EH (cell line): ENCODE measurements at places on chromosomes 5 and 9.

- peak; percentile 92 for DNase-seq
Observed at GRCh38 chr9:34139477-34140146, 13.1 kb upstream of the DCAF12 start.

- DNase-seq: peak; percentile 89
Observed at GRCh38 chr5:8848997-8849594, 696.8 kb downstream of the SEMA5A start.

DNA sequence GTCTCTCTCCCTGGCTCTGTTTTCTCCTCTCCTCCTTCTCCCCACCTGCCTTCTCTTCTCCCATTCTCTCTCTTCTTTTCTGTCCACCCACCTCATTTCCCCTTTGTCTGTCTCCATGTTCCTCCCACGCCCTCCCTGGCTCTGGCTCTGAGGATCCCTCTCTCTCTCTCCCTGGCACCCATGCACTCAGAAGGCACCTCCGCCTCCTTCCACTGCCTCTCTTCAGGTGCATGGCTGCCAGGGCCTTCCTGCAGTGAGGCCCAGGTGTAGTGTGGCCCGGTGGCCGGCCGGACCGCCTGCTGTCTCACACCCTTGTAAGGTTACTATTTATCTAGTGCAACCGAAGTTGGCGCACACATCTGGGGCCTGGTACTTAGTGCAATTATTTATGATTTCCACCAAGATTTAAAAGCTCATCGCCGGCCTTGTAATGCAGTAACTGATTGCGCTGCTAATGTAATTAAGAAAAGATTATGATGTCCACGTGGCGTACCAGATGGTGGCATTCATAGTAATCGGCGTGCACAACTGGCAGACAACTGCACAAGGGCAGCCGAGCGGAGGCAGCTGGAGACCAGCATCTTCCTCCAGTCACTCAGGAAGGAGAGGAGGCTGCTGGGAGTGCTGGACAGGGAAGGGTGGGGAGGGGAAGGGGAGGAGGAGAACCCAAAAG is 50.4 kb upstream of the MVB12B start:
- no peak for DNase-seq

DNA sequence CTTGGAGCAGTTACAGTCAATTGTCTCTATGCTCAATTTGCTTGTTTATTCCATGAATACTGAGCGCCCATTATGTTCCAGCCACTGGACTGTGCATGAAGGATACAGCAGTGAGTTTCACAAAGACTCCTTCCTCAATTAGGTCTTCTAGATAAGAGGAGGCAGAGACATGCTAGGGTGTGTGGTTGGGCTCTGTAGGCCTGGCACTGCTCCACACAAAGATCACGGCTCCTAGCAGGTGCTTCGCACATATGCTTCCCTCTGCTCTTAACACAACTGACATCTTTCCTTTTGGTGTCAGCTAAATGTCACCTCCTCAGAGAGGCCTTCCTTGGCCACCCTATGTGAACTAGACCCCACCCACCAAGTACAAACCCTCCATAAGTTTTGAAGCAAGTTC is 10.9 kb downstream of the IL12B start:
- DNase-seq: no peak

GRCh38 chr5:35810601-35811000 is 46.1 kb upstream of the IL7R start:
- DNase-seq: no peak

DNA sequence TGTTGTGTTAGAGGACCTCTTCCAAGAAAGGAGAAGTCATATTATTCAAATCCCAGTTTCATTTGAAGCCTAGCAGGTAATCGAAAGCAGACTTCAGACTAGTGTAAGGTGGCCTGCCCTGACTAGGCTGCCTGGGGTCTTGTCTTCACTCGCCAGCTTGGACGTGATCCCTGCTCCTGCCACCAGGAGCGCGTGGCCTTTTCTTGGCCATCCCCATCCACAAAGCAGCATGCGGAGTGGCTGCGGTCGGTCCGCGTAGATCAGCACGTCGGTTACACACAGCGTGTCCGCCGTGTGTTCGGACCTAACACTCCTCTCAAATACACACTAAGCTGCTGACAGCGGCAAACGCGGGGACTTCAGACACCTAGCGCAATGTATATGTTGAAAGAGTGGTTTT is 37.3 kb downstream of the CFAP77 start:
- DNase-seq: no peak

- no peak for DNase-seq
Observed at GRCh38 chr5:60792438-60792837, 51.6 kb downstream of the ELOVL7 start.

GRCh38 chr5:113520429-113520828 is 6.9 kb downstream of the YTHDC2 start:
- DNase-seq: peak; percentile 49

DNA sequence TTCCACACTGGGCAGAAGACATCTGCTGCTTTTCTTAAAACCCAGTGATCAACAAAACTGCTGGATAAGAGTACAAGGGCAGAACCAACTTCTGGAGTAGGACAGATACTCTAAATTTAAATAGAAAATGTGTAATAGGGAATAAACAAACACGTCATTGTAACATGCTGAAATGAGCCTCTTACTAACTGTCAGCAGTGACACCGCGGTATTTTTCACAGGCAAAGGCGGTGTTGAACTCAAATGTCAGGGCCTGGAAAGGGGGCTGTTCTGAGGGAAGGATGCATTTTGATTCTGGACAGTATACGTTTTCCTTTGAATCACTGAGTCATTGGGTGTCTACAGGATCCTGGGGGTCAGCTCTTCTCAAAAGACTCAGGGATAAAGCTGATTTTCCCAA is 73.5 kb downstream of the OTULIN start:
- no peak for DNase-seq

GRCh38 chr5:122153774-122154173 is 24.4 kb downstream of the ZNF474 start:
- no peak for DNase-seq

GRCh38 chr9:112574008-112574407 is 87.4 kb downstream of the KIAA1958 start:
- DNase-seq: peak; percentile 16

GRCh38 chr5:121263456-121263855 is 588.2 kb upstream of the FTMT start:
- no peak for DNase-seq

- peak; percentile 51 for DNase-seq
Observed at GRCh38 chr9:35940458-35941407, 17.2 kb downstream of the OR2S2 start.

DNA sequence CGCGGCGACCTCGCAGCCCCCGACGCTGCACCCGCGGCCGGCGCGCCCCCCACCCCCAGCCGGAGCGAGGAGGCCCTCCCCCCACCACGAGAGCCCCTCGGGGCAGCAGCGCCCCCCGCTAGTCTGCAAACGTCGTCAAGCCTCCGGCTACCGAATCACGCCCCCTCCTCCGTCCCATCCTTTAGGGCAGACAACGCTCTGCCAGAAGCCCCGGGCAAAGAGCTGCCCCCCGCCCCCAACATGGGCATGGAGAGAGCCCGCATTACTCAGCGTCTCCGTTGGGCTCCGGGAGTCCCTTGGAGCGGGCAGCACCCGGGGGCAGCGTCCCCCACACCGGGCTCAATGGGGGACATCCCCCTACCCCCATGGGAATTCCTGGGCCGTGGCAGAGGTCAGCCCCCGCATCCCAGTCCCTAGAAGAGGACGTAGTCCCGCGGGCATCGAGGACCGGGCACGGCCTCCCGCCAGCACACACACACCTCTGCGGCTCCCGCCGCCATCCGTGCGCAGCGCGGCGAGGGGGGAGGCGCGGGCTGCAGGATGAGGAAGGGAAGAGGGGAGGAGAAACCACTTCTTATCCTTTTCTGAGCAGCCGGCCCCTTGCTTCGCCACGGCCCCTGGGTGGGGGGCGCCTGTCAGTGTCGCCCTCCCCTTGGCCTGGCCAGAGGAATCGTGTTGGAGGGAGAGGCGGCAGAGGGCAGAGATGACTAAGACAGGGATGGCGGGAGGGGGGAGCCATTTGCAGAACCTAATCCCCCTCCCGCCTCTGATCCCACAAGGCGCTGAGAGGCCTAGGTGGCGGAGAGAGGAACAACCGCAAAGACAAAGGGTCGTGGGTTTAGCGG is 750 bp downstream of the DNM1 start:
- peak; percentile 62 for DNase-seq

- no peak for DNase-seq
Observed at GRCh38 chr5:110251366-110251765, 475.1 kb downstream of the TMEM232 start.

DNA sequence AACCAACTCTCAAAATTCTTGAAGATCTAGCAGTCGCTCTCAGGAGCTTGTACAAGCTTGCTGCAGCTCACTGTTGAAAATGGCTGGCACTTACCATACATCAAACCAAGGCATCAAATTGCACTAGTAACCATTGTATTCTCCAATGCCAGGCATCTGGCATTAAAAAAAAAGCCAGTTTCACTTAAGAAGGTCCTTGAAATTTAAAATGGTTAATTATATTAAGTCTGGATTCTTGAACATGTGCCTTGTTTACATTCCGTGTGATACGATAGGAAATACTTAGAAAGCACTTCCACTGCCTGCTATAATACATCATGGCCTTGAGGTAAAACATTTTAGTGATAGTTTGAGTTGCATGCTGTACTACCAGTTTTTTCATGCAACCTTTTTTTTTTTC is 300.7 kb downstream of the KDM4C start:
- peak; percentile 53 for DNase-seq

- DNase-seq: peak; percentile 99
Observed at GRCh38 chr9:91164724-91165520, 196.8 kb downstream of the AUH start.

DNA sequence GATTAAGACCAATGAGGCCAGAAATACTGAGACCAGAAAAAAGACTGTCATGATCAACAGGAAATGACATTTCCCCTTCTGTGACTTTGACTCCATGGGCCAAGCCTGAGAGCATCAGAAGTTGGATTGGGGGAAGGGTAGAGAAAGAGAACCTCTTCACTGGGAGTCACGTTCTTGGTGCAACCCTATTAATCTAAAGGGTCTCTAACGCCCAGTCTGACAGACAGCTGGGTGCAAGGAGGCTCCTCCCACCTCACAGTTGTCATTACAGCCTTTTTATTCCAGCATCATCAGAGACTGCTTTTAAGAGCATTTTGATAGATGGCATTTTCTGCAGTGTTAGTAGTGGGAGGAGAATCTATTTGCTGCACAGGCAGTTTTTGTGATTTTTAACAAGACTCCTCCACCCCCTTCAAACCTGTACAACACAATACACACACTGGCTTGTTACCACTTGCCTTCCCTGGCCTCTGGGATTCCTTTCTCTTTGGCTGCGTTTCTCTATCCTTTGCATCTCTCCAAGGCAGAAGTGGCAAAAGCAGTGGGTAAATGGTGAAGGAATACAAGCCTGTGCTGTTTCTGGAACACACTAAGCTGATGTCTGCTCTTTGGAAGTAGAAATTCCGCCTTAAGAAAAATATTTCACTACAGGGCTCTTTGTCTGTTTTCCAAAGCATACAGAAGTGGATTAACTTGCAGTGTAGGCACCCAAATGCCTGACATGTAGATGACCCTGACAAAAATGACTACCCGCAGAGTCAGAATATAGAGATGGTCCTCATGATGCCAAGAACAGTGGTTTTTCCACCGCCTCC is 310.4 kb upstream of the ZNF608 start:
- no peak for DNase-seq

DNA sequence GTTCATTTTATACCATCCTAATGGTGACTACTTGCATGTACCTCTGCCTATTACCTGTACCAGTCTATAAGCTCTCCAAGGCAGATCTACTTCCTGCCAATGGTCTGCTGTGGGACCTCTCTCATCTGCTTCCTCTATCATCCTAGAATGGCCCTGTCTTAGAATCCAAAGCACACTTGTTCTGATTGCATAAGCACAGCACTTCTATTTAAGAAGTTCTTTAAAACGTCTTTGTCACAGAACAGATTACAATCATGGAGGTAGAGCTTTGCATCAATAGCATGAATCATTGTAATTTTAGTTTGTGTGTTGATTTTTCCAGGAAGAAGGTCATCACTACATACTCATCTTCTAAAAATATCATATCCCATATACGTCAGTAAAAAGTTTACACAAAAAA is 131.8 kb upstream of the ACOT12 start:
- peak; percentile 71 for DNase-seq
